ENCODE measurements at places on chromosomes 16 and 17.

DNA sequence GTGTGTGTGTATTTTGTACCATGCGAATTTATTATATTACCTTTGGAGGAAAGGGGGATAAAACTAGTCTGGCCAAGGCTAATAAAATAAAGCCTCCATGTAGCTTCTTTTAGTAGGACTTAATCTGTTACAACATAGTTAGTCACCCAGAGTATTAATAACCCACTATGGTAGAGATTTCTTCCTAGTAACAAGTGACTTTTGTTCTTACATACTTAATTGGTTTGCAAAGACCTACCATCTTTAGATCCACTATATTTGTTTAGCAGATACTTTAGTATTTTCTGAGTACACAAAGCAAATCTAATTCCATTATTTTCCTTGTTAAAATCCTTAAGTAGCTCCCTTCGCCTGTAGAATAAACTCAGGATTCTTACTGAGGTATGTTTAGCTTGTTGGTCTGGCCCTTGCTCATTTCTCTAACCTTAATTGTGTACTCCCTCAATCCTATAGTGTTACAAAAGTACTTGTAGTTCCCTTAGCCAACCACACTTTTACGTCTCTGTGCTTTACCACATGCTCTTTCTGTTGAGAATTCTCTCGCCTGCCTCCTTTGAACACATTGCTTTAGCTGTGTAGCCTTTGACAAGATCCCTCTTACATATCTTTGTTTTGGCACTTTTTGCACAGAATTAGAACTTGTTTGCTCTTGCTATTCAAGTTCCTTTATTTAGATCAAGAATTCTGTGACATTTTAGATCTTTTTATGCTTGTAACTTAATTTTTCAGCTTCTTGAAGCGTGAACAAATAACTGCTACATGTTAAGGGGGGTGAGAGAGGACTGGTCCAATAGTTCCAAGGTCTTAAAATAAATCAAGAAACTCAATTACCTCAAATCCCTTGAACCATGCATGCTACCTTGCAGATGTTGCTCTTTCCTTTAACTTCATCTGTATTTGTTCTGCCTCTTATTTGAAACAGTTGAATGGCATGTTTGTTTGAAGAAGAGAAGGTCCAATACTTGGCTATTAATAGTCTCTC is 23.8 kb downstream of the CLTC start:
- DNase-seq: no peak

DNA sequence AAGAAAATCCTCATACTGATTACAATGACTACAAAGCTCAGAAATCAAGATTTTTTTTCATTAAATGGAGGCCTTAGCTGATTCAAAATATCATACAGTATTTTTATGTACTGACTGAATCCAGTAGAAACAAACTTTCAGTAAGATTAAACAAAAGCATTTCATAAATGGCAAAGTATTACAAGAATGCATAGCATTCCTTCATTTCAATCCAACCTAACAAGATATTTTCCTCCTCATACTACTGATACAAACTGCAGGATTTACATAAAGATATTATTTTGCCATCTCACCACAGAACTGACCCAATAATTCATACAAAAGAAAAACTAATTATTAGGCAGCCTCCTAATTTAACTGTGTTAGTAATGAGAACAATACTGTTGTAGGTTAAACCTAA is 6.2 kb upstream of the KANSL1 start:
- DNase-seq: no peak

- peak; percentile 47 for DNase-seq
Measured at GRCh38 chr16:85652431-85653221, 36.1 kb downstream of the GINS2 start.

- no peak for DNase-seq
Measured at GRCh38 chr17:75846692-75847613, 2.7 kb upstream of the UNC13D start.

GRCh38 chr17:81518785-81519283 is 6.2 kb upstream of the ACTG1 start:
- no peak for DNase-seq

- no peak for DNase-seq
Measured at GRCh38 chr16:72728516-72728915, 319.4 kb downstream of the ZFHX3 start.

Measured in NCI-H1105 (cell line).